ENCODE measurements at places on chromosomes 7 and 10.

DNA sequence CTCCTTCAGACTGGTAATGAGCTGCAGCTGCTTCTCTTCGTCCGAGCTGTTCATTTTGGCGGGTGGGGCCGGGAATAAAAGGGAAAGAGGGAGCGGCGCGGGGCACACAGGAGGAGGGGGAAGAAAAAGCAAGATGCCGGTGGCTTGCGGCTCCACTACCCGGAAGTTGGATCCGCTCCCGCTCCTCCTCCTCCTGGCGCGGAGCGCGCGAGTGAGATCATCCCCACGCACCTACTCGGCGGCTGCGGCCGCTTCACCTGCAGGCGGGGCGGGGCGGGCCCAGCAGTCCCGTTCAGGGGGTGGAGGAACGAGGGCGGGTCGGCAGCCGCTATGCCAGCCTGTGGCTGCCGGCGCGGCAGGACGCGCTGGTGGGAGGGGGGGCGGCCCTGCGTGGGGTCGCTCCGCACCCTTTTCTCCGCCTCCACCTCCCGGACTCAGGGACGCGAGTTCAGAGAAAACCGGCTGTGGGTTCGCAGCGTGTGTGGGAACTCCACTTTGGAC is at the start of gene SHTN1:
SHTN1 (minus strand) TSS at position 162 of the 501 bp plus-strand sequence; CDS start at position 54, 108 bp downstream.
- peak; percentile 16 for DNase-seq

- DNase-seq = no peak
Measured at GRCh38 chr7:78296046-78296597, 497.5 kb downstream of the PHTF2 start.

GRCh38 chr7:2014391-2015241 is 218.1 kb downstream of the MAD1L1 start:
- DNase-seq = no peak

- DNase-seq = no peak
Measured at GRCh38 chr7:13117103-13117502, 429.7 kb downstream of the ARL4A start.

DNA sequence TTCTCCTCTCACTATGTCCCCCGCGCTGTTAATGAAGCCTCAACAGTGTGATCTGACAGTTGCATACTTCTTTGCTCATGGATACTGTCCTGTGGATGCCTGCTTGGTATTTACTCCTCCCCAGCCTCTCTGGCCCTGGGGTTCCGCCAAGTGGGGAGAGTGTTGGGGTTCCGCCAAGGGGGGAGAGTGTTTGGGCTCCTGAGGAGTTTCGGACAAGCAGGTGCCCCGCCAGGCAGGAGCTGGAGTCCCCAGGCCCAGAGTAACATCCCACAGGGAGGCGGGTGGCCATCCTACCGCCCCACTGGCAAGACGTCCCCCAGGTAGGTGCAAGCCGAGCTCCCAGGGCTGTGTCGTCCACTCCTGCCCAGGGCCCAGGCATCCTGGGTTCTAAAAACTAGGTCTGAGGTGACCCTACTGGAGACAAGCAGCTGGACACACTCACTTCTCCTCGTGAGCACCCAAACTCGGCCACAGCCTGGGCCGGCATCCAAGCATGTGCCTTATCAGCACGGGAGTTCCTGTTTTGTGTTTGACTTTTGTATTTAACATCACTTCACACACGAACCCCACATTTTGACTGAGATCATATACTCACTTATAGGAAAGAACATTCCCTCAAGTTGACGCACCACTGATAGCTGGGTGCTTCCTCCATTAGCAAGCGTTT is 34.2 kb downstream of the CAMK2B start:
- no peak for DNase-seq

- DNase-seq = no peak
Measured at GRCh38 chr10:47092831-47093230, 181.6 kb downstream of the PTPN20 start.

All from CD4-positive, alpha-beta T cell treated with Interleukin-17A for 1 hour (primary cell).